Stimulated activated naive CD8-positive, alpha-beta T cell treated with anti-CD3 and anti-CD28 coated beads, Interleukin-15, amount 100 ng/mL, for 72 hours (primary cell): ENCODE measurements at places on chromosomes 11 and 22.

DNA sequence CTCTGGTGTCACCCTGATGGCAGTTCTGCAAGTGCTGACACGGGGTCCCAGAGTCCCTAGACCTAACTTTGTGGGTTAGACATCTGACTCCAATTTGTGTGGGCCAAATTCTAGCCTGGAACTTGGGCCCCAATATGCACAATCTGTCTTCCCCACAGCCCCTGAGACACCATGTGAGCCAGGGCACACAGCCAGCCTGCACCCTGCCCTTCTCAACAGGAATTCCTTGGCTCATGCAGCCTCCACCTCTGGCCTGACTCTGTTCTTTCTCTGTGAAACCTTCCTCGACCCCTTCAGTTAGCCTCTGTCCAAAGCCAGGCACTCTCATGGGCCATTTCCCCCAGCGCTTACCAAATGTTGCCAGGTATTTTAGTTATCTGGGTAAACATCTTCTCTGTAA lies 59.1 kb upstream of the POU2AF1 start:
- DNase-seq: no peak

DNA sequence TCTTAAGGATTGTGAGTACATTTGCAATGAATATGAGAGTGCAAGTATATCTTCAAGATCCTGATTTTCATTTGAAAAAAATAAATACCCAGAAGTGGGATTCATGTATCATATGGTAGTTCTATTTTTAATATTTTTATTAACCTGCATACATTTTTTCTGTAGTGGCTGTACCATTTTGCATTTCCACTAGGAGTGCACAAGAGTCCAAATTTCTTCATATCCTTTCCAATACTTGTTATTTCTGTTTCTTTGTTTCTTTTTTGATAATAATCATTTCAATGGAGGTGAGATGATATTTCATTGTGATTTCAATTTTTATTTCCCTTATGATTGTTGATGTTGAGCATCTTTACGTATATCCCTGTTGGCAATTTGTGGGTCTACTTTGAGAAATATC lies 759.8 kb upstream of the CNTN5 start:
- no peak for DNase-seq

GRCh38 chr11:112780351-112781087 lies 180.7 kb upstream of the NCAM1 start:
- no peak for DNase-seq

DNA sequence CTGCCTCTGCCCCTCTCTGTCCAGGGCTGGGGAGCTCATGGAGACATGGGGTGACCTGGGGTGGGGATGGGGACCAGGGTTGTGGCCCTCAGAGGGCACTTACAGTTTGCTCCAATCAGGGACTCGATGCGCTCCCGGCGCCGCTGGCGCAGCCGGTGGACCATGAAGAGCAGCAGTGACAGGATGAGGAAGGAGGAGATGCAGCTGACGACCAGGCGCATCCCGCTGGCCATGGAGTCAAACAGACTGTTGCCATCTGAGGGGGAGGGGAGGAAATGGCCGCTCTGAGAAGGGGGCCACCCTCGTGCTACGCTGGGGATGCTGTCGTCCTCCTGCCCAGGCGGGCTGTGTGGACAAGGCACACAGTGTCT lies 80.5 kb downstream of the DGCR2 start:
- no peak for DNase-seq
